Epithelial cell of esophagus (primary cell): ENCODE measurements at places on chromosomes 11 and 22.

DNA sequence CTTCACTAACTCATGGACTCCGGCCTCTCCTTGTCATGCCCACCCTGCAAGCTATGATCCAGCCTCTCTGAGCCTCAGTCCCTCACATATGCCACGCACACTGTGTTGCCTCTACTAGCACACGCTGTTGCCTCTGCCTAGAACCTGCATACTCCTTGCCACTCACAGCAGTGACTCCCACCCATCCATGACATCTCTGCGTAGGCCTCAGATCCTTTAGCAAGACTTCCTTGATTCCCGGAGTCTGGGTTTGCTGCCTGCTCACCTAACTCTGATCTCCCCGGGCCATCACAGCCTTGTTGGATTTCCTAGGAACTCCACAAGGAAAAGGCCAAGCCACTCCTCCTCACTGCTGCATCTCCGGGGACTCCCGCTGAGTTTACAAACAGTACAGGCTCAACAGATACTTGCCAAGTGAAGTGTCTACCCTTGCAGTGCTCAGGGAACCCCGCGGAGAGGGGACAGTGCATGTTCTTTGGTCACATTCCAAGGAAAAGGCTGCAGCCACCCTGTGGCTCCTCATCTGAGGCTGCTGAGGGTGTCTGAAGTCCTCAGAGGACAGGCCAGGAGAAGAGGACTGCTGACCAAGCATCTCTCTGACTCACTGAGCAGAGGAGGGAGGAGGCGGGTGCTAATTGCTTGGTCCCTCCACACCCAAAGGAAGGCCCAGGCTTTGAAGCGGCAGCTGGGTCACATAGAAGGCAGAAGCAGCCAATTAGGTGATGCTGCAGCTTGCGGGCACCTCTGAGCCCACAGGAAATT is 42.4 kb upstream of the NAV2 start:
- DNase-seq = peak; percentile 42

- peak; percentile 68 for DNase-seq
Observed at GRCh38 chr11:93902921-93903320, 52.5 kb upstream of the VSTM5 start.

DNA sequence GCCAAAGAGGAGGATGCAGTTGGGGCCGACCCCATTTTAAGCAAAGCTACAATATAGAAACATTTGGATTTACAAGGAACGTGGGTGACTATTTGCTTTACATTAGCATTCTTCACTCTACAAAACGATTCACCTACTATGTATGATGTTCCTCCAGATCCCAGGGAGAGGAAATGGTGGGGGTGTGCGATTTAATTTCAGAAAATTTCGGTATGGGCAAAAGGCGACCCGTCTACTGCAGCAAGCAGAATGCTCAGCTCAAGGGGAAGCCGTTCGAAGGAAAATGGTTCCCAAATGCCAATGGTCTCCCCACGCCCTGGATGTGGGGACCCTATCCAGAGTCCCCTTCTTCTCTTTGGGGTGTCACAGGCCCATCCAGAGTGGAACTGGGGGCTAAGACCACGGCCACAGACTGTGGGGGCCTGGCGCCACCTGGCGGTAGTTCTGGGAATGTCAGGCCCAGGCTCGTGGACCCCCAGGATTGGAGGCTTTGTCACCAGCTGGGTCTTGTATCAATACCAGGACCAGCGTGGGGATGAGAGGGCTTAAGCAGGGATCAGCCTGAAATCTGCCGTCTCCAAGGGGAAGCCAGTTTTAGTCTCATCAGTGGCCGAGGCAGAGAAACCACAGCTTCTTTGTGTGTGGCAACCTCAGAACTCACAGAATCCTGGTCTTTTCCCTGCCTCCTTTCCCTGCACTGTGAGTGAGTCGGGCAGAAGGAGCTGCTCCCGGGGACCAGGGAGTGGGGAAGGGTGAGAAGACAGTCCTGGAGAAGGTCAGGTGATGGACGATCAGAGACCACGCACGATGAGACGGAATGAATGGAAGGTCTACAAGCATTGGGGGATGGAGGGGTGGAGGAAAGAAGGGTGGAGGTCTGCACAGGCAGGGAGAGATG is 8.4 kb downstream of the LRRC10B start:
- DNase-seq = no peak

DNA sequence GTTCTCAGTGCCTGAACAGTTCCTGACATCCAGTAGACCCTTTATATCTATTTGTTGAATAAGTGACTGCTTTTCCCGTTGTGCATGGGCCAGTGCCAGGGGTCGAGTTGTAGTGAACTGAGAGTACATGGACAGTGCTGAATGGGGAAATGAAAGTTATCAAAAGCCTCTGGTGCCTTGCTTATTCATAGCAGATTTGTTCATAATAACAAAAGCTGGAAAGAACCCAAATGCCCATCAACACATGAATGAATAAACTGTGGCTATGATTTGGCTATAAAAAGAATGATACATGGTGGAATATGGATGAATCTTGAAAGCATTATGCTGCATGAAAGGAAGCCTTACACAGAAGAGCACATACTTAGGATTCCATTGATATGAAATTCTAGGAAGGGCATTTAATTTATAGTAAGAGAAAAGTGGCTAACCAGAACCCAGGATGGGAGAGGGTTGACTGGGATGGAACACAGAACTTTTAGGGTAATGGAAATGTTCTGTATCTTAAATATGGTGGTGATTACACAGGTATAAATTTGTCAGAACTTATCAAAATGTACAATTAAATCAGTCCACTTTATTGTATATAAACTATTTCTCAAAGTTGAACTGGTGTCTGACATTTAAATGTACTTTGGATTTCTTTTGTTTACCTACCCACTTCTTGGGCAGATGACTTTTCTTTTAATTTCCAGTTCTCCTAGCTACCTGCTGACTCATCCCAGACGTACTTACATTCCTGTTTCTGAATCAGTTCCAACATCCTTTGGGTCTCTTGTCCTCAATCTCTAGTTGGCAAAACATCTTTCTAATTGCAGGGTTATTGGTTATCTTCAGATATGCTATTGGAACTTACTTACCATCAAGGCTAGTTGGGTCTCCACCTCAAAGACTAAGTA is 42.8 kb downstream of the PACS1 start:
- peak; percentile 91 for DNase-seq

DNA sequence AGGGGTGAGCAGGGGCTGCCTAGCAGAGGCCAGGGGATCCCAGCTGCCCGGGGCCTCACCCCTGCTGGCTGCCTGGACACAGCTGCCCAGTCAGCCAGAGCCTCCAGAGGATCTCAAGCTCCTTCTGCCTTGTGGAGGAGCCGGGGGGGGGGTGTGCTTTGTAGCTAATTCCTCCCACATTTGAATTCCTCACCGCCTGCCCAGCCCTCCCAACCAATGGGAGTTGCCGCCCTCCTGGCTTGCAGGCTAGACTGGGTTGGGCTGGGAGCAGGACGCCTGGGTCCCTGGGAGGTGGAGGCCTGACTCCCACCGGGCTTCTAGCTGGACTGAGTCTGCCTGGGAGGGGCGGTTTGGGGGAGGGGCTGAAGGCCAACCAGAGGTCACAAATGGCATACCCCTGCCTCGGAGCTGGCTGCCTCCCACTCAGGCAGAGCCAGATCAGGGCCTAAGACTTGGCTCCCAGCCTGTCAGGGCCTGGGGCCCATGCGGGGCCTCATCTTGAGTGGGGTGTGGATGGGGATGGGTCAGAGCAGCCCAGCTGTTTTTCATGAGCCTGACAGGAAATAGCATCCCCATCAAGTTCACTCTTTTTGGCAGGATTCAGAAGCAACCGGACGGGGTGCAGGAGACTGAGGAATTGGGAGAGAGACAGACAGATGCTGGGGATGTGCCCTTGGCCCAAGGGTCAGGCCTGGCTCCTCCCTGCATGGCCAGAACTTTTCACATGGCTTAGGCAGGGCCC is 29.2 kb upstream of the PDE2A start:
- DNase-seq = no peak

DNA sequence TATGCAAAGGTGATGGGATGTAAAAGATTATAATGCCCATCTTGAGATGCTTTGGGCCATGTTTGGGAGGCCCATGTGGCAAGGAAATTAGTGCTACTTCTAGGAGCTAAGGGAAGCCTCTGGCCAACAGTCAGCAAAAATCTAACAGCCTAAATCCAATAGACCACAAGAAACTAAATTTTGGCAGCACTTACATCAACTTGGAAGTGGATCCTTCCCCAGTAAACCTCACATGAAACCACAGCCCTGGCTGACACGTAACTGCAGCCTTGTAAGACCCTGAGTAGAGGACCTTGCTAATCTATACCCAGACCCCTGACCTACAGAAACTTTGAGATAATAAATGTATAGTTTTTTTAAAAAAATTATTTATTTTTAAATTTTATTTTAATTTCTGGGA is 13.1 kb upstream of the GRK3 start:
- no peak for DNase-seq

DNA sequence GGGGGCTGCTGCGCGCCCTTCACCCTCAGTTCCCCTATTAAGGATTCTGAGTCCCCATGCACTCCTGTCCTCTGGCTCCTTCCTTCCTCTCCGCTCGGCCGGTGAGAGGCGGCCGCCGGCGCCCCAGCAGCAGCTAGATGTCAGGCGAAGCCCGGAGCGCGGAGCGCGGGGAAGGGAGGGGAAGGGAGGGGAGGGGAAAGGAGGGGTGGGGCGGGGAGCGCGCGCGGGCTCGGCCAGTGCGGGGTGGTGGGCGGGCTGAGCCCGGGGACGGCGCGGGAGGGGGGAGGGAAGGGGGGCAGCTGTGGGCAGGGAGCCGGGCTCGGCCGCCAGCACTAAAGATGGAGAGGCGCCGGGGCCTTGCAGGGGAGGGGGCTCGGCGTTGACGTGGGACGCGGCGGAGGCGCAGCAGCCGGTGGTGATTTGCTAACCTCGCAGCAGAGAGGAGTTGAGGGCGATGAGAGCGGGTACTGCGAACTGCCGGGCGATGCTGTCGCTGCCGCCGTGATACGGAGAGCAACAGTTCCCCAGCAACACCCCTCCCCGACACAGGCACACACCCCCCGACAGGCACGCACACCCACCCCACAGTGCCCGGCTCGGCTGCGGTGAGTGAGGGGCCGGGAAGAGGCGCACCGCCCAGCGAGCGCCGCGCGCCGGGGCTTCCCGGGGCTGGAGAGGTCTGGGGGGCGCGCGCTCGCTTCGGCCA is at the start of gene ZBTB16:
Gene ZBTB16 (plus strand): TSS at position 434 of the 706 bp plus-strand sequence. CDS start 3,590 bp downstream, outside the sequence.
- peak; percentile 67 for DNase-seq

DNA sequence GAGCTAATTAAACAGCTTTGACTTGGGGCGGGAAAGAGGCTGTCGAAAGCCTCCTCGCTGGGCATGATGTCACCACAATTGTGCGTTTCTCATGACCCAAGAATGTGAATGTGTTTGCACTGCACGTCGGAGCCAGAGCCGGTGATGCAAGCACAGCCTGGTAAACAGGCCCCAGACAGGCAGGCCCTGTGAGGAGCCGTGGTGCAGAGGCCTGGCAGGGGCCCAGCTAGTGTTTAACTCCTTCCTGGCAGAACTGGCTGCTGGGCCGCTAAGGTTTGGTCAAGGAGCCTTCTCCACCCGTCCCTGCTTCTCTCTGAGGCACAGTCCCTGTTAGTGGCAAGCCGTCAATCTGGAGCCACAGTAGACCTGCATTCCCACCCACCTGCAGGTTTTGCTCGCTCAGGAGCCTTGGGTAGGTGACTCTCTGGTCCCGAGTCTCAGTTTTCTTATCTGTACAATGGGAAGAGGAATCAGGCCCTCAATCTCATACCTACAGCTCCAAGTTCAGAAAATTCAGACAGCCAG is 25.4 kb upstream of the SMTN start:
- DNase-seq = peak; percentile 100

GRCh38 chr22:38238519-38239071 is 34.2 kb downstream of the TMEM184B start:
- no peak for DNase-seq

- no peak for DNase-seq
Observed at GRCh38 chr11:105399511-105399910, 210.4 kb upstream of the GRIA4 start.
